ENCODE measurements at places on chromosomes 6 and 20. TPM values are rescaled to one million over a fixed set of nuclear protein-coding genes. Genes with fewer than 3 reads are reported as not detected.

The LY6G5C gene
- total RNA-seq = 5.4 TPM

The HLA-DOB gene
- total RNA-seq = 6.9 TPM

The RHAG gene
- total RNA-seq = not detected

The ZHX3 gene
- total RNA-seq = 9.0 TPM

The TMEM217 gene
- 2.9 TPM for total RNA-seq

The ARFRP1 gene
- total RNA-seq = 66.8 TPM

The LGSN gene
- not detected for total RNA-seq
